ENCODE measurements at places on chromosomes 12 and 14. TPM values are rescaled to one million over a fixed set of nuclear protein-coding genes. Genes with fewer than 3 reads are reported as not detected.

DNA sequence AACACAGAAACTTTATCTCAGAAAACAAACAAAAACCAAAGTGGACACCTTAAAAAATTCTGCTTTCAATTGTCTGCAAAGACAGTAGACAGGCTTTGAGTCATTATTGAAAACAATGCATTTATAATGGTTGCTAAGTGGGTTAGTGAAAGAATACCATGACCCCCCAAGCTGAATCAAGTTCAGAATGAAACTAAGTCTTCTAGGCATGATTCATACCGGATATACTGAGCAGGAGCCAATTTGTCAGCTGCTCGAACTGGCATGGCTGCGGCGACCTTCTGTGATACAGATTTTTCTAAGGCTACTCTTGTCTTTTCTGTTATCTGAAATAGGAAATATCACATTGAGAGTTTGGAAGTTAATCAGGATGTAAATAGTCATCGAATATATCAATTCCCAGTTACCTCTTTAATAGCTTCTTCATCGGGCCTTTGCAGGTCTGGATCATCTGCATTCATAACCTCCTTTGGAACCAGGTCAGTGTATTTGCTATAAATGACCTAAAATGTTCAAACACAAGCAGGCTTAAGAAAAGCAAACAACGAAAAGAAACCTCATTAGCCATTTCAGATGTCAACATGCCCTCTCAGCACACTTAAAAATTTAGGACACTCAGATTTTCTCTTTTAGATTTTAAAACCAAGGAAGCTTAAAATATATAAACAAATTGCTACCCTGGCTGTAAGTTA lies 22.3 kb downstream of the SNW1 start:
- DNase-seq = no peak

- DNase-seq = no peak
Measured at GRCh38 chr12:46956451-46957035, 122.9 kb upstream of the PCED1B start.

Gene KRT74
- polyA plus RNA-seq = not detected

- DNase-seq = no peak
Measured at GRCh38 chr12:22275843-22276242, 58.7 kb downstream of the ST8SIA1 start.

DNA sequence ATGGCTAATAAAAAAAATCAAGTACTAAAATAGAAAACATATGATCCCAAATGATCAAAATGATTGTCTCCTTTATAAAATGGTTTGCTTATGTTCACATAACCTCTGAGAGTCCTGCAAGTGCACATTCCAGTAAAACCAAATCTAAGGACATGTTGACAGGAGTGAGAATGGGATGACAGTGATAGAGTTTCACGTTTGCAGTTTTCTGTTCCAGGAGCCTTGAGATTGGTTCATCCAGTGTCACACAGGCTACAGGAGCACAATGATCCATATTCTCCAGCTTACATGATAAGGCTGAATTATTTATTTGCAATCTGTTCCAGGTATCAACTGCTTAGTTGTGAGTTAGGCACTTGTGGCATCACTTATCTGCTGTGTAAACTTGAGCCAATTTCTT lies 1.5 kb upstream of the GYS2 start:
- DNase-seq = no peak

DNA sequence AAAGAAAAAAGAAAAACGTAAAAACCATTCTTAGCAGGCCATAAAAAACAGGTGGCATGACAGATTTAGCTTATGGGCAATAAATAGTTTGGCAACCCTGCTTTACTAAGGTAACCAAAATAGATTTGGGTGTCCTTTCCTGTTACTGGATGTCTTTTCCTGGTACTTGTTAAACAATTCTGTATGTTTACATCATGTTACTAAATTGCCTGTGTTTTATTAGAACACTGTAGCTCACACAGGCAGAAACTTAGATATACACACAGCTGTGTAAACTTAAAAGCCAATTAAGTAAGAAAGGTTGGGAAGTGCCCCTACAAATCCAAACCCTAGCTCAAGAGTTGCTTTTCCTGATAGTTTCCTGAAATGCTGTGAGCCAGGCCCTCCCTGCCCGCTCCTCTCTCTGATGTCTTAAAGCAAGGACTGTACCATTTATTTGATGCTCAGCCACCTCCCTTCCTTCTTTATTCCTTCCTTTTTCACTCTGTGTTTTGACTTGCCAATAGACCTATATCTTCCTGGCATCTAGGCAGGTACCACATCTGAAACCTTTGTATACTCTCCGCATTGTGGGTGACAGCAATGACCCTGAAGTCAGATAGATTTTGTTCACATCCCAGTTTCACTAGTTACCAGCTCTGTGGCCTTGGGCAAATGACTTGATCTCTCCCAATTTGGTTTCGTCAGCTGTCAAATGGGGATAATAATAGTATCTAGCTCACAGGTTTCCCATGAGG lies 3.7 kb upstream of the CAMKK2 start:
- DNase-seq = no peak

Gene CEP170B
- 11.0 TPM for polyA plus RNA-seq

DNA sequence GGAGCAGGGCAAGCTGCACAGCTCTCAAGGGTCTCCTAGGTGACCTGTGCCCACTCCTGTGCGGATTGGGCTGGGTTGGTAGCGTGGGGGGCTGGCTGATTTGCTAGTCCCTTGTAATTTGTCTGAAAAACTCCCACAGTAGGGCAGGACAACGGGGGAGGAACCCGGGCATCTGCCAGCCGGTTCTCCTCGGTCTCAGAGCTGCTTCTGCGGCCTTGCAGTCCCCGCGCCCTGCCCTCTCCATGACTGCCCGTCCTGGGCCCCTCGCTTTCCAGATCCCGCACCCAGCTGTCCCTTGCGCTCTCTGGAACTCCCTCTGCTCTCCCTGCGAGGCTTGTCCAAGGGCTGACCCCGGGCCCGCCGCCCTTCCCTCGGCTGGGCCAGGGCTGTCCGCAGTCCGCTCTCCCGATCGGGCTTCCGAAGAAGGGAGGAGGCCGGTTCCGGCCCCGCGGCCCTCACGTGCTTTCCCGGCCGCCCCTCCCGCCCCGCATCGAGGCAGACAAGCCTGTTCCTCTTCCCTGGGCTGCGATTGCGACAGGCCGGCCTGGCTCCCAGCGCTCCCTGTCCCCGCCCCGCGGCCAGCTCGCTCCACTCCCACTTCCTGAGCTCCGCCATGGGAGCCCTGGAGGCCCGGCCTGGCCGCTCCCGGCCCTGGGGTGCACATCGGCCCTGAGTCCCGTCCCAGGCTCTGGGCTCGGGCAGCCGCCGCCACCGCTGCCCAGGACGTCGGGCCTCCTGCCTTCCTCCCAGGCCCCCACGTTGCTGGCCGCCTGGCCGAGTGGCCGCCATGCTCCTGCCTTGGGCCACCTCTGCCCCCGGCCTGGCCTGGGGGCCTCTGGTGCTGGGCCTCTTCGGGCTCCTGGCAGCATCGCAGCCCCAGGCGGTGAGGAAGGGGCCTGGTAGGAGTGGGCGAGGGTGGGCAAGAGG lies at the start of gene LTBR:
TSS of gene LTBR (plus strand) at position 591 of the 927 bp plus-strand sequence. CDS start at position 788, 197 bp downstream.
- no peak for DNase-seq

GRCh38 chr12:124422142-124422569 lies 127.3 kb downstream of the RFLNA start:
- no peak for DNase-seq

Gene CLEC9A
- not detected for polyA plus RNA-seq

DNA sequence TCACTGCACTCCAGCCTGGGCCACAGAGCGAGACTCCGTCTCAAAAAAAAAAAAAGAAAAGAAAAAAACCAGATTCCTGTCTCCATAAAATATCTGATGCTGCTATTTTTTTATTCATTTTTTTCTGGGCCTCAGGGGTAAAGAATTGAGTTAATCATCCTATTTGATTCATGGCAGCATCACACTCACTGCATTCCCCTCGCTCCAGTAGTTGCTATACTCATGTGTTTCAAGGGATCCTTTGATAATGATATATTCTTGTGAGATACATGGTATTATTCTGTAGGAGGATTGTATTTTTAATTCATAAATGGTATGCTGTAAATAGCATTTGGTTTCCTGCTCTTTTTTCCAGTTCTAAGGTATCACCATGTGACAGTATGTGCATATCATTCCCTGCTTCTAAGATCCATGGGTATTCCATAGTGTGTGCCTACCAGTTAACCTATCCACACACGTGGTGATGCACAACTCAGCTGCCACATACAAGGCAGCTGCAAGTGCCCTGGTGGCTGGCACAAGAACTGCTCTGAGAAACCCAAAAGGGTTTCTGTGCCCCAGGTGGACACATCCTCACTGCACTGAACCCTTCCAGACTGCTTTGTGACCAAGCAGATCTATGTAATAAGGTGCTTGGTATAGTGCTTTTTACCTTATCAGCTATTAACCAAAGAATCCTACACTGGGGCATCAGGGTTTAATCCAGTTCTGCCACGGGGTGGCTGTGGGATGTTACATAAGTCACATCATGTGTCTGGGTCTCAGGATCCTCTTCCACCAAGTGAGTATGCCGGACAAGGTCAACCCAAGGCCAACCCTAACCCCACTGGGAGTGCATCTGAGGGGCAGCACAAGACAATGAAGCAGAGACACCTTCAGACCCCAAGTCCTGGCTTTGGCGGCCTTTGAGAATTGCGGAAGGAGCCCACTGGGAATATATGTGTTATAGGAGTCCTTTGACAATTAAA lies 74.6 kb downstream of the ZFP36L1 start:
- no peak for DNase-seq

DNA sequence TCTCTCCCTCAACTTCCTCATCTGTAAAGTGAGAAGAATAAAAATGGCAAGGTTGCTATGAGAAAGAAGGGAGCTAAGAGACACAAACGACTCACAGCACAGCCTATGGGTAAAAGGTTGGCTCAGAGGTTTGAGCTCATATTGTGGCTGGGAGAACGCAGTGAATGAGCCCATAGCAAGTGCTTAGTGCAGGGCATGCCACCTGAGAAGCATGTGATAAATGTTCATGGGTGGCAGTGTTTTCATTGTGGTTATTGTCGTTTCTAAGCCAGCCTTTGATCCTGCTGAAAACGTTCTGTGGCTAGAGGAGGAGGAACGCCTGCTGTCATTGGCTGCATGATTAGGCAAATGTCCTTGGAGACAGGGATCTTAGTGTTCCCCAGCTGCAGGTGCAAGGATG lies 150.4 kb downstream of the KSR2 start:
- no peak for DNase-seq

- DNase-seq = no peak
Measured at GRCh38 chr12:25744313-25744712, 191.2 kb upstream of the LMNTD1 start.

Gene SLC11A2
- polyA plus RNA-seq = 45.0 TPM

DNA sequence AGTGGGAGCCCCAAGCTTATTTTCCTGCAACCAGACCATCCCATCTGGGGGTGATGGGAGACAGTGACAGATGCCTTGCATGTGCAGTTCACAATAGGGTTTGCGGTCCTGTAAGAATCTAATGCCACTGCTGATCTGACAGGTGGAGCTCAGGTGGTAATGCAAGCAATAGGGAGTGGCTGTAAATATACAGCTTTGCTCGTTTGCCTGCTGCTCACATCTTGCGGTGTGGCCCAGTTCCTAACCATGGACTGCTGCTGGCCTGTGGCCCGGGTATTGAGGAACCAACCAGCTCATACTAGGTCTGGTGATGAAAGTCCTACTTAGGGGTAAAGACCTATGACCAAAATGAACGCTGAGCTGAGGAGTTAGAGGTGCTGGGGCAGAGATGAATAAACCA lies 36.1 kb upstream of the CCDC88C start:
- no peak for DNase-seq

Gene PAPLN
- polyA plus RNA-seq = 0.13 TPM

DNA sequence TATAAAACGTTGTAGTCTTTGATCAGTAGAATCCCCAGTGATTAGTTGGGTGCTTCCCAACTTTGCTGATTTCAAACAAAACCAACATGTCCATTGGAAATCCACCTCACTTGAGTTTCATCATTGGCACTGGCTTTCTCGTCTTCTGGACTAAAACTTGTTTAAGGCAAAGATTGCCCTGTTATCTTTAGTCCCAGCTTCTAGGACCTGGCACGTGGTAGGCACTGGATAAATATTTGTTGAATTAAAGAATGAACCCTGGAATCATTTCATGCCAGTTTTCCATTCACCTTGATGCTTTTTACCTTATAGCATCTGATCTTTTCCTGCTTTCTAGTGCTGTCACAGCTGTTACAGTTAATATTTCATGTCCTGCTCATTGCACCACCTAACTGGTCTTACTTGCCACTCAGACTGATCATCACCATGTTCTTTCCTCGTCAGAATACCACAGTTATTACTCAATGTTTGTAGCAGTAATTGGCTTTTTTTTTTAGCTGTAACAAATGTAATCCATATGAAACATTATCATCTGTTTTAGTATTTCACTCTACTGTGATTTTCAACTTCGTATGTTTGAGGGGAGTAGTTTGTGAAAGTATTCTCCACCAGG lies 7.3 kb upstream of the C12orf50 start:
- DNase-seq = no peak

Gene CRACR2A
- 0.12 TPM for polyA plus RNA-seq

DNA sequence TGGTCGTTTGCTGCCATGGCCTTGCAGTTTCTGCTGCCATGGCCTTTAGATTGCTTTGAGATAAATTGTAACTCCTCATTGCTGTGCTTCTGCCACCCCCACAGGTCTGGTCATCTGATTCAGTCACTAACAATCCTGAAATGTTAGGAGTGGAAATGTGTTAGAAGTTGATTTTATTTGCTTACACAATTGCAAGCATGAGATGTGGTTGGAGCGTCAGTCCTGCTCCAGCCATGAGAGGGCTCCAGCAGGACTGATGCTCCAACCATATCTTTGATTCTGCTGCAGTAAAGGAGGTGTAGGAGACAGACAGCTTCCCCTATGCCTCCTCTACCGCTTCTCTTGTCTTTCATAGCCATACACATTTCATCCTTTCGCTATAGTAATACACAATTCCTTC lies 226.8 kb upstream of the RGS6 start:
- no peak for DNase-seq

DNA sequence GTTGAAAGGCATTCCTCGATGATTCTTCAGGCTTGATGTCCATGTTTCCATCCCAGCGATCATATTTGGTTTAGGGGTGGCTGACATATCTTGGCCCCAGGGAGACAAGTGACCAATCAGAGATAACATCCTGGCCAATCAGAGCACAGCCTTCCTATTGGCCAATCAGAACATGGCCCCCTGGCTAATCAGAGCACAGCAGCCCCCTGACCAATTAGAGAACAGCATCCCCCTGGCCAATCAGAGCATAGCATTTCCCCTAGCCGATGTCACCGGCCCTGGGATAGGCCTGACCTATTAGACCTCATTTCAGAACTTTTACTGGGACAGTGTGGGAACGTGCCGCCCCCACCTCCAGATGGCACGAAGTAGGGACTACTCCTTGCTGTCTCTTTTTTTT lies 182.2 kb downstream of the AACS start:
- peak; percentile 32 for DNase-seq

Gene CLEC4A
- 0.67 TPM for polyA plus RNA-seq

Gene MYL2
- not detected for polyA plus RNA-seq

GRCh38 chr12:5308996-5309395 lies 122.9 kb upstream of the NTF3 start:
- no peak for DNase-seq

Gene MYO1H
- polyA plus RNA-seq = not detected

- DNase-seq = no peak
Measured at GRCh38 chr12:81005606-81006005, 67.9 kb upstream of the LIN7A start.

GRCh38 chr14:95564060-95564459 lies 29.2 kb downstream of the GLRX5 start:
- DNase-seq = no peak
